ENCODE measurements at places on chromosomes 5 and 9. TPM values are rescaled to one million over a fixed set of nuclear protein-coding genes. Genes with fewer than 3 reads are reported as not detected.

GRCh38 chr5:16924206-16924605 is 11.9 kb downstream of the MYO10 start:
- DNase-seq: no peak

DNA sequence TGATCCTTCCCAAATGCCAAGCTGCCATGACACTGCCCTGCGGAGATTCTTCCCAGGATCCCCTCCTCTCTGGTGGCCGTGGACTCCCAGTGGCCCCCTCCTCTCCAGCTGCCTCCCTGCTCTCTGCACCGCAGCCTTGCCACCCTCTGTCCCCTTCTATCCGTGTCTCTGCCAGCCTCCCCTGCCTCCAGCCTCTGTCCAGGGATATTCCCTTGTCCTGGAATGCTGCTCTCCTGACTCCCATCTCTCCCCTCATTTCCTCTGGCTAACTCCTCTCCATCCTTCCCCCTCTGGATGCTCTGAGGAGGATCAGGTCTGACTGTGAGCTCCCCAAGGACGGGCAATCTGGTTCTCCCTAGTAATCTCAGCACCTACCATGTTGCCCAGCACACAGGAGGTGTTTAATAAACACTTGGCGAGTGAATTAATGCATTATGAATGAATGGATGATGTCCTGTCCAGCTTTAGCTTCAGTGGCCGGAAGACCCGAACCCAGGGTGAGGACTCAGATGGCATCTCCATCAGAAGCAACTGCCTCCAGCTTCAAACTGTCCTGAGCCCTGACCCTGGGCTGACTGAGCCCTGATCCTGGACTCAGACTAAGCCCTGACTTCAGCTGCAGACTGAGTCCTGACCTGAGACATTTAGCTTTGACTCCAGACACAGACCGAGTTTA is 7.5 kb upstream of the CRB2 start:
- DNase-seq: no peak

- peak; percentile 71 for DNase-seq
Observed at GRCh38 chr9:71604197-71605063, 163.9 kb downstream of the CEMIP2 start.

DNA sequence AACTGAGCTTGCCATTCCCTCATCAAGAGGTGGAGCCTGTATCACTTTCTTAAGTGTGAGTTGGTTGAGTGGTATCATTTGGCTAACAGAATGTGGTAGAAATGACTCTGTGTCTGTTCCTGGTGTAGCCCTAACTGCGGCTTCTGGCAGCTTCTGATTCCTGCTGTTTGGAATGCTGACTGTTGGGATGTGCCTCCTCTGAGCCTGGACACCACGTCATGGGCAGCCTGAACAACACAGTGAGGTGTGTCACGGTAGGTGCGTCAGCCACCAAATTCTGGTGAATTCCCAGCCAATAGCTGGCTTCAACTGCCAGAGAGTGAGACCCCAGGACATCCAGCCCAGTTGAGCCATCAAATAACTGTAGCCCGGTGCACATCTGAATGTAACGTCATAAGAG is 6.1 kb upstream of the C9orf152 start:
- DNase-seq: peak; percentile 56

GRCh38 chr9:134940236-134941208 is 22.8 kb upstream of the FCN1 start:
- no peak for DNase-seq

- DNase-seq: no peak
Observed at GRCh38 chr9:94859226-94859625, 132.7 kb downstream of the AOPEP start.

GRCh38 chr9:72925126-72925789 is 27.6 kb downstream of the ALDH1A1 start:
- DNase-seq: no peak

- no peak for DNase-seq
Observed at GRCh38 chr5:67021962-67022361, 174.6 kb downstream of the CD180 start.

DNA sequence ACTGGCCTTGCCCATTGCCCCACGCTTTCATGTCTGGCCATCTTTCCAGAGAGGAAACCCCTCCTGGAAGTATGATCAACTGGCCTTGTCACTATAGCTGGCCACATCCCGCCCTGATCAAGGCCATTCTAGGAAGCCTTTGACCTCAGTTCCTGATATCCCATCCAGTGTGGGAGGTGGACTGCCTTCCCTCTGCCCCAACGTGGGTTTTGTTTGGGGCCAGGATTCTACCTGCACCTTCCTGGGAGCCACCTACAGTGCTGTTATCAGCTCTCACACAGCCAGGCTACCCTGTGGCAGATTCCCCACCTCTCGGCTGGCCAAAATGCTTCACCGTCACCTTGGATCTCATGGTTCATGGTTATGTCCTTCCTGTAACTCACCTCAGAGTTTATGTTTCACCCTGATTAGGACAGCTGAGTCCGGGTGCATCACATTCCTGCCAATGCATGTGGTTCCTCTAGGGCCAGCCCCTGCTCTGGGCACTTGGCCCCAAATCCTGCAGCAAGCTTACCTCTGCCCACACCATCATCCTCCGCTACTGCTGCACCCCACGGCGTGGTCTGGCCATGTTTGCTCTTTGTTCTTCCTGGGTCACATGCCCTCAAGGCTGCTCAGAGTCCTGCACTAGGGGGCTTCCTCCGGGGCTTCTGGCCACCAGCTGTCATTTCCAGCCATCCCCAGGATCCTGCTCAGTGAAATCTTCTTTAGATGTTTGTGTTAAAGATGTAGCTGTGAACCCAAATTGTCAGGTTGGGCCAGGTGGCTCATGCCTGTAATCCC is 24.2 kb upstream of the S1PR3 start:
- DNase-seq: no peak

DNA sequence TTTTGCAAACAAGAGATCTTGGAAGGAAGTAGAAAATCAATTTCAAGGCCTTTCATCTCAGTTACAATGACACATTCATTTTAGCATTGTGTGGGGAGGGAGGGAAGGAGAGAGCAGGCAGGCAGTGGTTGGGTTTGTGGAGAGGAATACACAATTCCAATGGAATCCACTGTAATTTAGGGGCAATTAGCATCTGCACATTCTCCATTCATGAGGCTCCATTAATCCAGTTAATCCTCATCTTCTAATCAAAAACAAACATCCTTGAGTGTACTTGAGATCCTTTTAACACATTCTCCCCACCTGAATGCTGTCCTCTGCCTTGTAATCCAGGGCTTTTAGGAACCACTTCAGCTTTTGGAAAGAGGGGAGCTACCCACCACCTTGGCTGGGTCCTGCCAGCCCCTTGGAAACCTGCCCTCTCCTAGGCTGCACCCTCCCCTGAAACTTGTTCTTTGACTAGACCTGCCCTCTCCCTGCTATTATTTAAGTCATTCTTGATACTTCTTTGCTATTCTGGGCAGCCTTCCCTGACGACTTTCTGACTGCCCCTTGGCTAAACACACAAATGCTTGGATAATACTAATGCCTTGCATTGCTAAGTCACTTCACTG is 271.2 kb downstream of the SLIT3 start:
- DNase-seq: no peak

The KLF4 gene
- 613 TPM for total RNA-seq

The BTNL3 gene
- not detected for total RNA-seq

The EPB41L4A gene
- 13.9 TPM for total RNA-seq

The GHR gene
- 20.5 TPM for total RNA-seq
